DMS153 (cell line): ENCODE measurements at places on chromosomes 13 and 19.

DNA sequence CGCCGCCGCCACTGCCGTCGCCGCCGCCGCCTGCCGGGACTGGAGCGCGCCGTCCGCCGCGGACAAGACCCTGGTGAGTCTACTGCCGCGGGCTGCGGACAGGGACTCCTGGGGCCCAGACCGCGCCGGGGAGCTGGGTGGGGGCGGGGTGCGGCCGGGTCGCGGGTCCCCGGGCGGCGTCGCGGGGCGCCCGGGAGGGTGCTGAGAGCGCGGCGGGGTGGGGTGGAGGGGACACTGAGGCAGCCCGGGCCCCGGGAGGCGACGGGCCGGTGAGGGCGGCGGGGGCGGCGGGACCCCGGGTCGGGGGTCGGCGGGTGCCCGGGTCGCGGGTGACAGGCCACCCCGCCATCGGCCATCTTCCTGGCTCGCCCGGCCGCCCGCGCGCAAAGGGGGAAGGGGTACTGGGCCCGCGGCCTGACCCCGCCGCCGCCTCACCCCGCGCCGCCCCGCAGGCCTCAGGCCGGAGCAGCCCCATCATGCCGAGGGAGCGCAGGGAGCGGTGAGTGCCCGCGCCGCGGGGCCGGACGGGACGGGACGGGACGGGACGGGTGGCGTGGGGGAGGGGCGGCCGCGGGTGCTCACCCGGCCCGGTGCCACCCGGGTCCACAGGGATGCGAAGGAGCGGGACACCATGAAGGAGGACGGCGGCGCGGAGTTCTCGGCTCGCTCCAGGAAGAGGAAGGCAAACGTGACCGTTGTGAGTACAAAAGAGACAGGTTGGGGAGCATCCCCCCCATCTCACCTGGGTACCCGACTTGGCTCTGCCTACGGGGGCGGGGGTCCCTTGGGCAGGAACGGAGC, 489 bp downstream of the CCNE1 start:
- no peak for DNase-seq

DNA sequence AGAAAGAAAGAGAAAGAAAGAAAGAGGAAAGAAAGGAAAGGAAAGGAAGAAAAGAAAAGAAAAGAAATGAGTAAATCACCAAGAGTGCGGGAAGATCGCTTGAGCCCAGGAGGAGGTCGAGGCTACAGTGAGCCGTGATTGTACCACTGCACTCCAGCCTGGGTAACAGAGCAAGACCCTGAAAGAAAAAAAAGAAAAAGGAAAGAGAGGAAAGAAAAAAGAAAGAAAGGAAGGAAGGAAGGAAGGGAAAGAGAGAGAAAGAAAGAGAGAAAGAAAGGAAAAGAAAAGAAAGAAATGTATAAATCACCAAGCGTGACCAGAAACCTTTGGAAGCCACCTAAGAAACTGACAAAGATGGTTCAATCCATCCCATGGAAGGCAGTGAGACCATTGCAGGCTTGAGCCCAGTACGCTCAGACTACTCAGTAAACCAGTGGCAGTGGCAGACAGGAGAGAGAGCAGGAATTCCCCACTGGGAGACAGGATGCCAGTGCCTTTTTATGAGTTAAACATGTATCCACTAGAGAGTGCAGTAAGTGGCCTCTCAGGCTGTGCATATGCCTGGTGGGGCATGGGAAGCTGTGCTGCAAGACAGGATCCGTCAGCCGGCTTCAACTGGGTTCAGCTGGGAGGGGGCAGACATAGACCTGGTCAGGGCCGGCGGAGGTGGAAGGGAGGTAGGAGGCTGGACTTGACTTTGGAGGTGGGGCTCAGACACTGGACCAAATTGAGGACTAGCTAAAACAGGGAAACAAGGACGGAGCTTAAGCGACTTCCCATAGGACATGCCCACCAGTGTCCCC, 4.8 kb downstream of the GPR42 start:
- no peak for DNase-seq

- DNase-seq = no peak
These were observed 380.6 kb downstream of the LIG4 start for GRCh38 chr13:107834717-107835116.

- peak; percentile 11 for DNase-seq
These were observed 2.6 kb downstream of the BBC3 start for GRCh38 chr19:47228168-47228936.

GRCh38 chr13:26726684-26727083, 33.9 kb downstream of the GPR12 start:
- DNase-seq = no peak

DNA sequence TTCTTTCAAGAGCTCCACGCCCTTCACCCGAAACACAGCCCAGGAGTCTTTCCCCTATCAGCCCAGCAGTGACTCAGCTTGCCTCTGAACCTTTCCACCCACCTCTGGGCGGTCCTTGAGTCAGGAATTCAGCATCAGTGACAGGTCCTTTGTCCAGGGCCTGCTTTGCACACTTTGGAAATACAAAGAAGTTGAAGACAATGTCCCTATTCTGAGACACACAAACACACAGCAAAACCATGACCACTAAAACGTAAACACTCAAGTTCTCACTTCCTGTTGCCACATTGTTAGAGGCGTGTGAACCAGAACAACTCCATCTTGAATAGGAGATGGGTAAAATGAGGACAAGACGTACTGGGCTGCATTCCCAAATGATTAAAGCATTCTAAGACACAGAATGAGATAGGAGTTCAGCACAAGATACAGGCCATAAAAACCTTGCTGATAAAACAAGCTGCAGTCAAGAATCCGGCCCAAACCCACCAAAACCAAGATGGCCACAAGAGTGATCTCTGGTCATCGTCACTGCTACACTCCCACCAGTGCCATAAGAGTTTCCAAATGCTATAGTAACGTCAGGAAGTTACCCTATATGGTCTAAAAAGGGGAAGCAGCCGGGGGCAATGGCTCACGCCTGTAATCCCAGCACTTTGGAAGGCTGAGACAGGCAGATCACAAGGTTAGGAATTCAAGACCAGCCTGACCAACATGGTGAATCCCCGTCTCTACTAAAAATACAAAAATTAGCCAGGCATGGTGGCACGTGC, 49.2 kb upstream of the ATP12A start:
- peak; percentile 26 for DNase-seq

DNA sequence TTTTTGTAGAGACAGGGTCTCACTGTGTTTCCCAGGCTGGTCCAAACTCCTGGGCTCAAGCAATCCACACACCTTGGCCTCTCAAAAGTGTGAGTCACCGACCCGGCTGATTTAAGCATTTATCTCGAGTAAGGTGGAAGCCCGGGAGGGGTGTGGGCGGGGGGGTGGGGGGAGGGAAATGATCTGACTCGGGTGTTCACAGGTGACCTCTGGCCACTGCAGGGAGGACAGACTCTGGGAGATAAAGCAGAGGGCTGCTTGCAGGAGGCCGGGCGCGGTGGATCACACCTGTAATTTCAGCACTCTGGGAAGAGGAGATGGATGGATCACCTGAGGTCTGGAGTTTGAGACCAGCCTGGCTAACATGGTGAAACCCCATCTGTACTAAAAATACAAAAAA, 7.9 kb downstream of the DENND1C start:
- DNase-seq = no peak

- DNase-seq = no peak
These were observed 121.0 kb downstream of the CRYL1 start for GRCh38 chr13:20404488-20405222.

DNA sequence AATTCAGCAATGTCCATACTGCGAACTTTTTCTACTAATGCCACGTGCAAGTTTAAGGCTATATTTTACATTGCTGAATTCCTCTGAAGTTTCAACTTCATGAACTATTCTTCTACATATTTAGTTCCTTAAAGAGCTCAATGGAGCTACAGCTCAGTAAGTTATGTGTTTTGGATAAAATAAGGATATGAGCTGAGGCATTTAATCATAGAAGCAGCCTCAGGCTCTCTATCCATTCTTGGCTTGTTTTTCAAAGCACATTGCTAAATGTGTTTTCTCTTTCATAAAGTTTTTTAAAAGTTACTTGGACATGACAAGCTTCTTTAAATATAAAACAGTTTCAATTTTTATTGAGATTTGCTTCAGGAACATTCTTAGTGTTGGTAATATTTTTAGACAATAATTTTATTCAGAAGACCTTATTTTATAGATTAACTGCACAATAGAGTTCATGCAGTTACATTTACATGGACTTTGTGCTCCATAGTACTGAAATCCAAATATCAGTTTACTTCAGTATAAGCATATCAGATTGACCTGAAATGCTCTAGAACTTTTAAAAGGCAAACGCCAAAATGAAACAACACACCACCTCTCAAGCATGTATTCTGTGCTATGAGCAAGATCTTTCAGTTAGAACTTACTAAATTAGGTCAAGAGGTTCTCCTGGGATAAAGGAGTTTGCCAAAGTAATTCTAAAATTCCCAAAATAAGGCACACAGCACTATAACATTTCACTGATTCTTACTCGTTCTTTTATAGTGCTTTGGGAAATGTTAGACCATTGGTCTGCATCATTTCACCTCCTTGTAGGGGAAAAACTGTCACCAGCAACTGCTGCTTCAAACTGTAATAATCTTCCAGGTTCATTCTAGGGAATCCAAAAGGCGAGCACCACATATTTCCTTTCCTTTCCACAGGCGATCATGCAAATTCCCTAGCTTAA, 275.5 kb downstream of the ENOX1 start:
- no peak for DNase-seq

GRCh38 chr13:109157275-109157674, 527.9 kb downstream of the MYO16 start:
- DNase-seq = no peak

GRCh38 chr19:14433554-14434501, 722 bp downstream of the PKN1 start:
- peak; percentile 32 for DNase-seq

GRCh38 chr19:51094696-51095279, 12.1 kb upstream of the KLK14 start:
- DNase-seq = no peak

GRCh38 chr13:98157609-98158008, 14.7 kb downstream of the FARP1 start:
- DNase-seq = no peak

GRCh38 chr13:45305079-45305478, 35.9 kb downstream of the TPT1 start:
- DNase-seq = no peak

DNA sequence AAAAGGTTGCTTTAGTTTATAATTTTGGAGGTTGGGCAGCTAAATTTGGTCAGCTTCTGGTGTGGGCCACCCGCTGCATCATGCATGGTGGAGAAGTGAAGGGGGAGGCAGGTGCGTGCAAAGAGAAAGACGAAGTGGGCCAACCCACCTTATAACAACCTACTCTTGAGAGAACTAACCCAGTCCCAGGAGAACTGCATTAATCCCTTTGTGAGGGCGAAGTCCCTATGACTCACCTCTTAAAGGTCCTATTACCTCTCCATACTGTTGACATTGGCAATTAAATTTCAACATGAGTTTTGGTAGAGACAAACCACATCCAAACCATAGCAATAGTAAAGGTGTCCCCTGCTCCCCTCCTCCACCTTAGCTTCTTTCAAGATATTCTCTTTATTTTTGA, 7.7 kb upstream of the FGF9 start:
- DNase-seq = peak; percentile 91

DNA sequence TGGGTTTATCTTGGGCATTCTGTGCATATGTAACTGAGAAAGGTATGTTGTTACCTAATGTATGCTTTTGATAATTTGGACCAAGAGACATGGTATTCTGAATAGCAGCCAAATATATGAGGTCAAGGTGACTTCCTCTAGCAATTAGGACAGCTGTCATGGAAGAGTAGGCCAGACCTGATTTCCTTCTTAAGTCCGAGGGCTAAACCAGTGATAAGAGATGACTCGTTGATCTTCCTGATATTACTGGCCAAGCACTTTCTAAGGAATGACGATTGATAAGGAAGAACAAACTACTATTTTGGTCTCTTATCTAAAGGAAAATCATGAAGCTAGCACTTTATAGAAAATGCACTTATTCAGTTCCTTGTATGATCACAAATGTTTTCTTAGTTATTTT, 42.7 kb downstream of the ARHGAP35 start:
- DNase-seq = no peak

DNA sequence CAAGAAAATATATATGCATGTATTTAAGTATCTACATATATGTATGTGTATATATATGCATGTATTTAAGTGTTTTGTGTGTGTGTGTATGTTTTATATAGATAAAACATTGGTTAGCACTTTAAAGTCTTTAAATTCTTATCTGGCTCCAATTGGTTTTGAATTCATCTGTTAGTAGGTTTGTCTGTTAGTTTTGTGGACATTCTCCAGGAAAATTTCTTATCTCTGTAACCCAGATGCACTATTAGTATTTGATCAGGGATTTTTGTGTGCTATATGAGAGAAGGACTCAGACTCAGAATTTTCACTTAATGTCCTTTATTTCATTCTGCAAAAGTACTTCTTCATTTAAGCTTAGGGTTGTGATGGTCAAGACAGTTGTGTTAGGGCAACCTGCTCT, 103.1 kb downstream of the ITGBL1 start:
- no peak for DNase-seq

GRCh38 chr13:24618011-24618955, 61.9 kb upstream of the ATP12A start:
- DNase-seq = no peak

GRCh38 chr19:57280962-57281400, 696 bp downstream of the ZNF460 start:
- DNase-seq = no peak

DNA sequence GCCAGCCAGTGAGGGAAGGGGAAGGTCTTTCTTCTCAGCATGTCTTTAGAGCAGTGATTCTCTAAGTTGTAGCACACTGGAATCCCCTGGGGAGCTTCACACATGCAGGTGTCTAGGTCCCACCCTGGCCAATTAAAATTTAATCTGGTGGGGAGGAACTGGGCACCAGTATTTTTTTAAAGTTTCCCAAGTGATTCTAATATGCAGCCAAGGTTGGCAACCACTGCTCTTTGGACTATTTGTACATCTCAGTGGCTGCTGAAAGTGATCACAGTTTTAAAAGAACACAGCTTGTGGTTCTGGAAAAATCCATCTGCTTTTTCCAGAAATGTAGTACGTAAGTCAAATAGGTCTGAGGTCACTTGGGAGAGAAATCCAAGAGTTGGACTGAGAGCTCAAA, 10.7 kb upstream of the KATNAL1 start:
- DNase-seq = no peak

- DNase-seq = no peak
These were observed 35.8 kb upstream of the FXYD3 start for GRCh38 chr19:35079826-35080225.

DNA sequence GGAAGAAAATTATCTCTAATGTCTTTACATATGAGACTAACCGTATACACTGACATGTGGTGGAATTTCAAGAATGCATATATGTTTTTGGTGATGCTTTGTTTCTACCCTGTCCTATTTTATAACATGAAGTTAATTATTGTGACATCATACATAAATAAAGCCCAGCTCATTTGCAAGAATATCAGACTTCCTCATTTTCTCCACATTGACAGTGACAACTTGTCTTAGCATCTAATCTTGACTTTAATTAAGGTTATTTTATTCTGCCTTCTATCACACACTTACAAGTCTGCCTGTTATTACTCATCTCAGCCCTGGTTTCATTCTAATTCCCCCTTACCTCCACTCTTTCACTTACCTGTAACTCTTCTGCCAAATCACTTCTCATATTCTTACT, 140.6 kb upstream of the STARD13 start:
- no peak for DNase-seq
